Heart left ventricle (tissue), 16 donors: ENCODE measurements at places on chromosomes 13 and 19. TPM values are rescaled to one million over a fixed set of nuclear protein-coding genes. Genes with fewer than 3 reads are reported as not detected.

DNA sequence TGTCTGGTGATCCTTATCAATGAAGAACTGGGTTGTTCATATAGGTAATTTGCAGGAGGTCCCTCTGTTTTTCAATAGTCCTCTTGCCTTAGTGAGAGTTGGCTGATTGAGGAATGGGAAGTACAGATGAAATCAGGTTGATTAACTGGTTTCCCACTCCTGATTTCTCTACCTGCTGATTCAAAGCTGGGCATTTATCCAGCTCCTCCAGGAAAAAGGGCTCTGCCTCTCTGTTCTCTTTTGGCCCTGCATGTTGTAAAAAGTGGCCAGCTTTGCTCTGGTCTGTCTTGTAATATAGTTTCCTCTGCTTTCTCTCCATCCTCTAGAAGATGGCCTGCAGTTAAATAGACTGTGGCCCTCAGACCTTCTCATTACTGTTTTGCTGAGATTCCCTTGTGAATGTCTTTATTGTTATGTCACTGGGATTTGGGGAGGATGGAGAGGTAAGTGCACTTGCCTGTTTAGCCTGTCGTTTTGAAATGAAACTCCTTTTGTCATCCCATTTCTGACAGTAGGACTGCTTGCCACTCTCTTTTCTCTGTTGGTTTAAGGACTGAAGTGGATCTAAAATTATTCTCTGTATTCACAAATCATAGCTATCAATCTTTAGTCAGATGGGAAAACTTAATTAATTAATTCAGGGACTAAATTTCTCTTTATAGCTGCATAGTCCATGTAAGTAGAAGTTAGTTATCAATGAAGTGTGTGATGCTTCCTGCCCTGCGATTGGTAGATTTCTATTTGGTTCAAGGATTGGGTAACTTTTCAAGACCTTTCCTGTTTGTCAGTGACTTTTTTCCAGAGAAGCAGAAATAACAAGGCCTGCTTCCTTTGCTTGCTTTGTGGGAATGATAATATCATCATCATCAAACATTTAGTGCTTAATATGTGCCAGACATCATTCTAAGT, 28.5 kb downstream of the GARRE1 start:
- peaks cover 21% of the 10 kb centered on the region for H3K36me3 ChIP-seq
- no peak for DNase-seq
- H3K4me3 ChIP-seq = no peak overlapping the region
- no peaks in the 10 kb centered on the region for H3K27me3 ChIP-seq

DNA sequence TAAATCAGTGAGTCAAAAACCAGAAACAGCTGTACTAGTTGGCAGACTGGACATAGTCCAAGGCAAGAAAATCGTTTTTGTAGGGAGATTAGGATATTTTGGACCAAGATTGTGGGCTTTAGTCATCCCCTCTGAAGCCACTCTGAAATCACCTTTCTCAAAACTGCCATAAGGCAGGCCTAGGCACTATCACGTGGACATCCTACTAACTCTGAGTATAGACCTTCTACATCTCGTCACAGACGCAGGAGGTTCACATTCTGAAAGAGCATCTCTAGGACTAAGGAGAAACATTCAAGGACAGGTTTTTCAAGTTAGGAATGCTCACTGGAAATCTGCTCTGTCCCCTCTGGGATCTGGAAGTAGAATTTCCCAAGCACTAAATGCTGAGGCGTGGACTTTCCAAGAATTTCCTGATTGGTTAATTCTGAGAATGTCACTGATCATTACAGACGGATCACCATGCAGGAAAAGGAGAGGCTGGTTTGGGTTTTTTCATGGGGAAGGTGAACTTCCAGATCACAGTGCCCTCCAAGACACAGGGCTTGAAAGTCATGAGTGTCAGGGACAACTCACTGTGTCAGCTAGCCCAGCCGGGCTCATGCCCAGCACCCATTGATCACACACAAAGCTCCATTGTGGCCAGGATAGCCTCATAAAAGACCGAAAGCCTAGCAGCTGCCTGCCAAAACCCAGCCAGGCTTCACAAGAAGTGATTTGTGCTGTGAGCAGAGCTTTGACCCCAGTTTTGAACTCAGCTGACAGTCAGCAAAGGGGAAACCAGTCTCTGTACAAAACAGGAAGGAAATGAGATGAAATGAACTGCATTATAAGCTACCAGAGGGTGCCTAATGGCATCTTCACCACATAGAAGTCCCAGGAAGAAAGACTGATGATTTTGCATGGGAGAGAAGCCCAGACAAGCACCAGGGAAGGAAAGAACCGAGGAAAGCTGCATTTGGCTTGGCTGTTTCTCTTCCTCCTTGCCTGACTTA, 2.7 kb upstream of the RUBCNL start:
- peaks cover 24% of the 10 kb centered on the region for H3K27me3 ChIP-seq
- peak overlapping the region; percentile 57 for H3K27ac ChIP-seq
- no peaks in the 10 kb centered on the region for H3K36me3 ChIP-seq
- peaks cover 15% of the 10 kb centered on the region for H3K4me1 ChIP-seq
- no peak overlapping the region for H3K4me3 ChIP-seq

SMARCA4 gene
- 40.8 TPM for total RNA-seq

DNA sequence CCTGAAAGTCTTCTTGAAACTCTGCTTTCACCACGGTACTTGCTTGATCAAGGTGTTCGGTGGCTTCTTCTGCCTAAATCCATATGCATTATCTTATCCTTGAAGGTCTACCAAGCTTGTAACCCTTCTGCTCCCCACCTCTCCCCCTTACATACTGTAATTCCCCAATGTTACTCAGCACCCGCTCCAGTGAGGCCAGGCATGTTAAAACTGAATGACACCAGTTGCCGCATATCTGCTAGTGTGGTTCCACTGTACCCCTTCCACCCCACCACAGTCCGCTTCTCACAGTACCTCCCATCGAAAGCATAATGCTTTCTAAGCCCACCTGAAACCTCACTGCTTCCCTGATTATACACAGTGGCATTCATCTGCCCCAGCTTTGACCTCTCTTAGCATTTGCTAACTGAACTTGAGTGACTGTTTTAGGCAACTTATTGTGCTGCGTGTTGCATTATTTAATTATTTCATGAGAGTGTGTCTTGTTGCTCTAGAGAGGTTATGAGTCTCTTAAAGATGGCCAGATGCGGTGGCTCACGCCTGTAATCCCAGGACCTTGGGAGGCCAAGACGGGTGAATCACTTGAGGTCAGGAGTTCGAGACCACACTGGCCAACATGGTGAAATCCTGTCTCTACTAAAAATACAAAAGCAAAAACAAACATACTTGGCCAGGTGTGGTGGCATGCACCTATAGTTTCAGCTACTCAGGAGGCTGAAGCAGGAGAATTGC, 87.6 kb upstream of the MBNL2 start:
- H3K36me3 ChIP-seq = no peaks in the 10 kb centered on the region
- no peak overlapping the region for H3K27ac ChIP-seq
- no peak overlapping the region for H3K4me3 ChIP-seq
- no peaks in the 10 kb centered on the region for H3K27me3 ChIP-seq

- no peak for DNase-seq
- H3K4me1 ChIP-seq = peaks cover 42% of the 10 kb centered on the region
- H3K4me3 ChIP-seq = no peak overlapping the region
- peaks cover 47% of the 10 kb centered on the region for H3K36me3 ChIP-seq
Observed at GRCh38 chr19:3455393-3455955, 24.9 kb downstream of the SMIM24 start.

PDX1 gene
- not detected for total RNA-seq

- H3K4me1 ChIP-seq = peaks cover 3% of the 10 kb centered on the region
- no peak overlapping the region for H3K27ac ChIP-seq
- peaks cover 10% of the 10 kb centered on the region for H3K36me3 ChIP-seq
- H3K4me3 ChIP-seq = no peak overlapping the region
- no peaks in the 10 kb centered on the region for H3K27me3 ChIP-seq
- no peak for DNase-seq
Observed at GRCh38 chr13:43111559-43112400, 88.4 kb downstream of the DNAJC15 start.

- DNase-seq = peak; percentile 53
- H3K27me3 ChIP-seq = peaks cover 31% of the 10 kb centered on the region
- no peaks in the 10 kb centered on the region for H3K36me3 ChIP-seq
- no peaks in the 10 kb centered on the region for H3K4me1 ChIP-seq
- no peak overlapping the region for H3K4me3 ChIP-seq
Observed at GRCh38 chr19:6802336-6803035, 30.0 kb downstream of the VAV1 start.

DNA sequence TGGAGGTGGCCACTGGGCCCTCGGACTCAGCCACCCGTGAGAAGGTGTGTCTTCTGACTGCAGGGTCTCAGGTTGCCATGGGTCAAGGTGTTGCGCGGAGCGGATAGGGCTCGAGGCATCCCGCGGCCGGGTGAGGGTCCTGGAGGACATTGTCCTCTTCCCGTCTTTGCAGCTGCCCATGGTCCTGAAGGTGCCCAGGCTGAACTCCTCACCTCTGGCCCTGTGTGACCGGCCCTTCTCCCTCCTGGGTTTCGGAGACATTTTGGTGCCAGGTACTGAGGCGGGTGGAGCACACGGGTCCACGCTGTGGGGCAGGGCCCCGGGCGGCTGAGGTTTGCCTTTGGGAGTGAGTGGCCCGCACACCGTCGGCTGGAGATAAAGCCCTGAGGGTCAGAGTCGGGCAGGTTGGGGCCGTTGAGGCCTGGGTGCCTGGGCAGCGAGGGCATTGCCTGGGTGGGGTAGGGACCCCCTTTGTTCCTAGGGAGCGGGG, 15.6 kb upstream of the TMPRSS9 start:
- H3K4me1 ChIP-seq = no peaks in the 10 kb centered on the region
- no peak for DNase-seq
- no peaks in the 10 kb centered on the region for H3K36me3 ChIP-seq
- H3K27me3 ChIP-seq = no peaks in the 10 kb centered on the region
- H3K27ac ChIP-seq = no peak overlapping the region

TEX101 gene
- not detected for total RNA-seq
